ENCODE measurements at places on chromosomes 7 and 10.

DNA sequence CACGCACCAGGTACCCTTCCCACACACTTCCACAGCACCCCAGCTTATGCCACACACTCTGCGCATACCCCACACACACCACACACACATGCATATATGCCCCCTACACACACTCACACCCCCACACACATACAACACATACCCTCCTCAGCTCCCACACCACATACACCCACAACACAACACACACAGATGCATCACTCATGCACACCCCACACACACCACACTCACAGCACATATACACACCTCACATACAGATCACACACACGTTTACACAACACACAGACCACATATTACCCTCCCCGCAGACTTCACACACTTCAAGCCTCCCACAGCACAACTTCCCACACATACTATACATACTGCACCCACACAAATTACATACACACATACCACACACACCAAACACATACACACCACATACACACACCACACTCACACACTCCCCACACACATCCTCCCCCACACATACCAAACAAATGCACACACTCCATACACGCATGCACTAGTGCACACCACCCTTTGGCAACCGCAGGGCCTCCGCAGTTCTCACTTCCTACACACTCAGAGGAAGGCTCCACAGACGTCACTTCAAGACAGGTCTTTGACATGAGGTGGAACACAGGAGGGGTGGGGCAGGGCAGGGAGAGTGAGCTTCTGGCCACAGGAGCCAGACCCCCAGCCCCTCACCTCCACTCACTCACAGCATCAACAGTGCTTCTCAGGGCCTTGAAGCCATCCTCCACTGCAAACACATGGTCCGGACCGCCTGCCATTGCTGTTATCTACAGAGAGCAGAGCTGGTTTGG lies 18.5 kb upstream of the ANTXRL start:
- no peak for DNase-seq

DNA sequence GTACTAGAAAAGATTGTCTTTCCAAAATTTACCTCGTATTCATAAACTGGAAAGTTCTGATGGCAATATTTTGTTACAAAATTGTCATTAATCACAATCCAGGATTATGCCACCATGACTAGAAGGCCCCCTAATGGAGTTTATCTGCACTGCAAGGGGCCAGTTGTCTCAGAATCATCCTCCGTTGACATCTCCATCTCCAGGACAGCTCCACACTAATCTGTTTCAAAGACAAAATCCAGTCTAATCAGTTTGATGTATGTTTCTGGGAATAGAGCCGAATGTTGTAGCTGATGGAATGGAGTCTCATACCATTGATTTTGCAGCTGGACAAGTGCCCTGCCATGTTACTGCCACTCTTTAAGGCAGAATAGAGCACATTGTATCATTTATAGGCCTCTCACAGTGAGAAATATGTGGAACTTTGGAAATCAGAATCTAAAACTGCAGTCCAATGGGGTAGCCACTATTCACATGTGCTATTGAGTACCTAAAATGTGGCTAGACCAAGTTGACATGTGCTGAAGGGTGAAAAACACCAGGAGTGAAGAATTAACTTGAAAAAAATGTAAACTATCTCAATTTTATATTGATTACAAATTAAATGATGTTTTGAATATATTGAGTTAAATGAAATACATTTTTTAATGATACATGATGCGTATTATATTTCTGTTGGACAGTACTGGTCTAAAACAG lies 38.3 kb upstream of the TOMM7 start:
- DNase-seq: peak; percentile 42

- no peak for DNase-seq
Measured at GRCh38 chr7:1243964-1244416, 11.3 kb downstream of the UNCX start.

GRCh38 chr10:84196083-84196482 lies 1.7 kb downstream of the CDHR1 start:
- DNase-seq: peak; percentile 78

DNA sequence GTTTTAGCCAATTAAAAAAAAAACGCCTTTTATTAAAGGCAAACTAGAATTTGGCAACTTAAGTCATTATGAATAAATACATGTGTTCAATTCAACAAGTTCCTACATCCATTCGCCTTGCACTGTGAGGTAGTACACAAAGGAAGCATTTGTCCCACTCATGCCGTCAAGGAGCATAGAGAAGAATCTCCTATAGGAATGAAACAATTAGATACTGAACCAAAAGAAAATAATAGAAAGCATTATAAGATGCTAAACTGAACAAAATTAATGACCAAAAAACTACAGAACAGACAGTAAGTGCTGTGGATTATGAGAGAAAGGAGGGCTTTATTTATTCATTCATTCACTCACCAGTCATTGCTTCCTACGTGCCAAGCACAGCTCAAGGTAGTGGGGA lies 42.2 kb downstream of the SNX13 start:
- no peak for DNase-seq

- DNase-seq: no peak
Measured at GRCh38 chr7:69342154-69342884, 256.0 kb upstream of the AUTS2 start.

DNA sequence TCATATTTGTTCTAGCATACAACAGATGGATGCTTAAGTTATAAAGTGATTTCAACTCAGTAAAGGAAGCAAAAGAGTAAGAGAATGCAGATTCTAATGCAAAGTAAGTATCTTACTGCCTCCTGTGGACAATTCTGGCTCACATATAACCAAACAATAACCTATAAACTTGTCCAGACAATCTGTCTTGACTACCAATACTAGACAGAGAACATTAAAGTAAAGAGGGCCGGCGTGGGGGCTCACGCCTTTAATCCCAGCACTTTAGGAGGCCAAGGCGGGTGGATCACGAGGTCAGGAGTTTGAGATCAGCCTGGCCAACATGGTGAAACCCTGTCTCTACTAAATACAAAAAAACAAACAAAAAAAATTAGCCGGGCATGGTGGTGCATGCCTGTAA lies 329.3 kb downstream of the CACNA2D1 start:
- peak; percentile 83 for DNase-seq

DNA sequence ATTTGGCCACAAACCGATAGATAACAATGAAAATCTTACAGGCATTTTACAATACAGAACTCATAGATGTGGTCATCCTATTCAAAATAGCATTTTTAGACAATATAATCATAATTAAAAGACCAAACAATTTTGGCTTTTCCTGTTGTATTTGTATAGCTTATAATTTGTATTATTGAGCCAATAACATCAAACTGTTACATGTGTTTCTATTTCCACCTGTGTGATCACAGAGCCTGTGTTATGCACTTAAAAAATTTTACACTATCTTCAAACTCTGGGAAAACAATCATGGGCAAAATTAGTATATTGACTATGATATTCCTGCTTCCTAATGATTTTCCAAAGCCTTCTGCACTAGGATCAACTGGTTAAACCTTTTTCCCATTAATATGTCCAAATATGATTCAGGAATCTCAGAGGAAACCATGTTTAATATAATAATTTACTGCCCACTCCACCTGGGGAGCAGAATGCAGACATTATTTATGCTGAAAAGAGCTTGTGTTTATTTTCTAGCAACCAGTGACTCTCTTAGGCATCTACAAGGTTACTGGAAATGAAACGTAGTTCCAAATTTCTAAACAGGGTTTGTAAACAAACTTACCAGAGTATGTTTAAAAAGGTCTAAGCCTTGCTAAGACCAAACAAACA lies 1.7 kb downstream of the RHOBTB1 start:
- no peak for DNase-seq

GRCh38 chr7:117110480-117111315 lies 157.4 kb downstream of the ST7 start:
- peak; percentile 80 for DNase-seq

DNA sequence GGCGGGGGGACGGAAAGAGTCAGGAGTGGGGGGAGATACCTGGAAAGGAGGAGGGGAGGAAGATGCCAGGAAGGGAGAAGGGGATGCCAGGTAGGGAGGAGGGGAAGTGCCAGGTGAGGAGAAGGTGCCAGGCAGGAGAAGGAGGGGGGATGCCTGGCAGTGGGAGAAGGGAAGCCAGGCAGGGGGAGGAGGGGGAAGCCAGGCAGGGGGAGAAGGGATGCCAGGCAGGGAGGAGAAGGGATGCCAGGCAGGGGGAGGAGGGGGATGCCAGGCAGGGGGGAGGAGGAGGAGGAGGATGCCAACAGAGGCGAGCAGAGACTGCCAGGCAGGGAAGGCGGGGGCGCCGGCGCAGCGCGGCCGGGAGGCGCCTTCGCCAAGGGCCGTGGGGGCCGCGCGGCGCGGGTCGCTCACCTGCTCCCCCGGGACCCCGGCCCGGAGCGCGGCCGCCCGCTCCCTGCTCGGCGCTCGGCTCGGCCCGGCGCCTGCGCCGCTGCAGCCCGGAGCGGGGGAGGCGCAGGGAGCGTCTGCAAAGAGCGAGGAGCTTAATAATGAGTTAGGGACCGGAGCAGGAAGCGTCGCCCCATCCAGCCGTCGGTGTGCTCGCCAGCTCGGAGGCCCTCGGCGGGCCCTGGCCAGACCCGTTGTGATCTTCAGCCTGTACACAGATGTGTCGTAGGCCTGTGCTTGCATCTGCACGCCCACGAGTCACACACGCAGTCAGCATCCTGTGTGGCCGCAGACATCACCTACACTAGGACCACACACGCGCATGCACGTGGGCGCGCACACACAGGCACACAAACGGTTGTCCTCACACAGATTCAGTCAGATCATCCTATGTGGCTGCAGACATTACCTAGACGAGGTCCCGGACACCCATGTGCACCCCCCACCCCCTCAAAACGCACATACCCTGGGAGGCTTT lies 28.4 kb upstream of the SMARCD3 start:
- DNase-seq: peak; percentile 84

Measured in NCI-H69 (cell line).